ENCODE measurements at places on chromosomes 6 and 20.

GRCh38 chr20:50163570-50164317, 10.2 kb upstream of the PEDS1 start:
- DNase-seq: no peak

- no peak for DNase-seq
These were observed 76.1 kb downstream of the NKAIN2 start for GRCh38 chr6:123879749-123880148.

GRCh38 chr20:23995905-23996666, 7.5 kb upstream of the GGTLC1 start:
- DNase-seq: no peak

- no peak for DNase-seq
These were observed 90.6 kb downstream of the MRPL14 start for GRCh38 chr6:44036699-44037101.

DNA sequence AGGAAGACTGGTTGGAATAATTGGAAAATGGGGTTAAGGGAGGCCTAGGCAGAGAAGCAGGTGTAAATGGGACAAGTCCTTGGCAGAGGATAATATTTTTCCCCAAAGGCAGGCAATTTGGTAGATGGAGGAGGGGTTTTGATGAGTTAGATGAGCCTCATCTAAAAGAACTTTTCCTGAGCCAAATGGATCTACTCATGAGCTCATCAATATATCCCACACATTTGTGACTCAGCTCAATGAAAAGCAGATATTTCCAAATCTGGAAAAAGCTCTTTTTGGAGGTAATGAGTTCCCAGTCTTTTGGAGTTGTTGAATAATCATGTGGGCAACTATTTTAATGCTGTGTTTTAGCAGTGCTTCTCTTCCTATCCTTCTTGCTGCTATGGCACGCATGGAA, 685.5 kb upstream of the CITED2 start:
- no peak for DNase-seq

DNA sequence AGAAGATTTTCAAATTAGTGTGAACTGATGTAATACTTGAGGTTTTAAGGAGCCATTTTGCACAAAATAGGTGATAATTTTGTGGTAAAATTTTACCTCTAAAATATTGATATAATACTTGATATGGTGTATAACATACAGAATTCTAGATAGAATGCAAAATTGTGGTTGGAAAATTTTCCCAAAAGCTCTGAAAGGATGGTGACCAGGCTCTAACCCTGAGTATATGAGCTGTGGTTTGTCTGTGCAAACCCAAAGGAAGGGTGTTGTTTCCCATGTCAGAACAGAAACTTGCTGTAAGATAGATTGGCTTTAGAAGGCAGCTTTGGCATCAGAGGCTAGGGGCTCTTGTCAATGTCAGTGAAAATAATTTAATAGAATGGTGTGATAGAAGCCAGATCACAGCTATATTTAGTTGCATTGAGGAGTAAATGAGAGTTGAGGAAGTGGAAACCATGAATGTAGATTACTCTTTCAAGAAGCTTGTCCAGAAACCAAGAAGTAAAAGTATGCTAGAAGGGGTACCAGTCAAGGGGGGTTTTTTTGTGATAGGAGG, 257.7 kb downstream of the FARS2 start:
- no peak for DNase-seq

DNA sequence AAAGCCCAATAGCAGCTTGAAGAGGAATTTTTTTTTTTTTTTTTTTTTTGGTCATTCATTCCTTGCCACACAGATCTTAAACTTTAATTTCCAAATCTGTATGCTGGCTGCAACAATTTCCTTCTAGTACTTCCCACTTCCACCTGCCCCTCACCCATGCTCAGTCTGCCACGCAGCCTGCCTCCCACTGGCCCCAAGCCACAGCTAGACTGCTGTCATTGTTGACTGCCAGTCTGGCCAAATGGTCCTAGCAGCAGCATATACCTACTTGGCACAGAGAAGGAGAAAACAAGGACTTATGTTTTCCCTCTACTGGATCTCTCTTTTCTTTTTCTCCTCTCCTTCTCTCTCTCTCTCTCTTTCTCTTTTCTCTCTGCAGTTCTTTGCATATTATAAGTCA, 118.3 kb upstream of the HEY2 start:
- no peak for DNase-seq

DNA sequence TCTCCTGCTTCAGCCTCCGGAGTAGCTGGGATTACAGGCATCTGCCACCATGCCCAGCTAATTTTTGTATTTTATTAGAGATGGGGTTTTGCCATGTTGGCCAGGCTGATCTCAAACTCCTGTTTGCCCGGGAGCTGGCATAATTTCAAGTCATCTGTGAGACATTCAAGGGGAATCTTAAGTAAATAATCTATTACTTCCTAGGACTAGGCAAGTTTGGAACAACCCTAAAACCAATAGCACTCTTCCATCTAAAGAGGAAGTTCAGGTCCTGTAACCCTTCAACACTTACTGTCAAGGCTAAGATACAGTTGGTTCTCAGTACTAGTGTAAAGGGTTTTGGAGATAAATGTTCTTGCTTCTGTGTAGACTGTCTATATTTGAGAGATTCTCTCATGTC, 267.8 kb upstream of the IRAK1BP1 start:
- no peak for DNase-seq

DNA sequence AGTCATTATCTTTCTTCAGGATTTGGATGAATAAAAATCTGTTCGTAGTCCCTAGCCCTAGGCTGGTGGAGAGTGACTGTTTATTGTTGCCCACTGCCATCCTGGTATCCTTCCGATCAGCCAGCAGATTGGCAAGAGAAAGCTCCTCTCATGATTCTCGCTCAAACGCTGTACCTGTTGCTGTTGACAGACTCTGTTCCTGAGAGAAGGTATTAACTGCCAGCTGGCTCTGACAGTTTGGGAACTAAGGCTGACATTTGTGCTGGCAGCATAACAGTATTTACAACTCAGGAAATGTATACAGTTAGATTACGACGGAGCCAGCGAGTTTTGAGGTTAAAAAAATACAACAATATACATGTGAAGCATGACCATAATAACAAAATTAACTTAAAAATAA, 674.5 kb downstream of the PRKN start:
- no peak for DNase-seq

DNA sequence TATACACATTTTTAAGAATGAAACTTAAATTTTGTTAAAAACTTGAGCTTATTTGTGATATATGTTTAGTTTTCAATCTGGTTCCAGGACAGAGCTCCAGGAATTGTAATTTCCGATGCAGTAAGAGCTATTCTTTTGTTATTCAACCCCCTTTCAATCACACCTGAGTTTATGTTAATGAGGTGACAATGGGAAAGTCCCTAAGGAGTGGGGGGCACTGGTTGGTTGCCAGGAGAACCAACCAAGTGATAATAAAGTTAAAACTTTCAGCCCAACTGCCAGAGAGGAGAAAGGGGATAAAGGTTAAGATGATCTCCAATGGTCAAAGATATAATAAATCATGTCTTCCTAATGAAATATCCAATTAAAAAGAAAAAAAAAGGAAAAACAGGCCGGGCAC, 19.8 kb downstream of the MDN1 start:
- no peak for DNase-seq

Data from NCI-H187 treated with DMSO at 0.1 percent for 48 hours (cell line).